ENCODE measurements at places on chromosomes 6 and 20.

GRCh38 chr6:149734915-149735314 is 11.4 kb downstream of the NUP43 start:
- no peak for DNase-seq

DNA sequence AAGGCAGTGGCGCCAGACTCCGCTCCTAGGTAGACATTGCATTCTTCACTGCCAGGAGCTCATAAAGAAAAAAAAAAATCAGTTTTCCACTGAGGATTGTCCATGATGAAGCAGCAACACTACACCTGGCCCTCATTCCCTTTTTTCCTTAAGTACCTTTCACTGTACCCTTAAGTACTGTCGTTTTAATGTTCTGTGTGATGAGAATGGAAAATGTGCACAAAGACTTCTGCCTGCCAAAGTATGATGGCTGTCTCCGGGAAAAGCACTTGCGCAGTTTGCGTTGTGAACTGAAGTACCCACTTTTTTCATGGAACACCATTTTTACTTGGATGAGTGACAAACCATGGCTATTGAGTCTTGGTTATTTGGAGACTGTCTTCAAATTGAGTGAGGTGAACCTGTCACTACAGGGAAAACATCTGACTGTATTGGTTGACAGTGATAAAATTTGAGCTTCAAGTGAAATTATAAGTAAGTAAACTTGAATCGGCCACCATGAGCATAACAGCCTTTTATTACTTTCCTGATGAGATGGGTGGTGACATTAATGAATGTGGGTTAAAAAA is 104.8 kb downstream of the NCOA3 start:
- DNase-seq, result peak; percentile 82

DNA sequence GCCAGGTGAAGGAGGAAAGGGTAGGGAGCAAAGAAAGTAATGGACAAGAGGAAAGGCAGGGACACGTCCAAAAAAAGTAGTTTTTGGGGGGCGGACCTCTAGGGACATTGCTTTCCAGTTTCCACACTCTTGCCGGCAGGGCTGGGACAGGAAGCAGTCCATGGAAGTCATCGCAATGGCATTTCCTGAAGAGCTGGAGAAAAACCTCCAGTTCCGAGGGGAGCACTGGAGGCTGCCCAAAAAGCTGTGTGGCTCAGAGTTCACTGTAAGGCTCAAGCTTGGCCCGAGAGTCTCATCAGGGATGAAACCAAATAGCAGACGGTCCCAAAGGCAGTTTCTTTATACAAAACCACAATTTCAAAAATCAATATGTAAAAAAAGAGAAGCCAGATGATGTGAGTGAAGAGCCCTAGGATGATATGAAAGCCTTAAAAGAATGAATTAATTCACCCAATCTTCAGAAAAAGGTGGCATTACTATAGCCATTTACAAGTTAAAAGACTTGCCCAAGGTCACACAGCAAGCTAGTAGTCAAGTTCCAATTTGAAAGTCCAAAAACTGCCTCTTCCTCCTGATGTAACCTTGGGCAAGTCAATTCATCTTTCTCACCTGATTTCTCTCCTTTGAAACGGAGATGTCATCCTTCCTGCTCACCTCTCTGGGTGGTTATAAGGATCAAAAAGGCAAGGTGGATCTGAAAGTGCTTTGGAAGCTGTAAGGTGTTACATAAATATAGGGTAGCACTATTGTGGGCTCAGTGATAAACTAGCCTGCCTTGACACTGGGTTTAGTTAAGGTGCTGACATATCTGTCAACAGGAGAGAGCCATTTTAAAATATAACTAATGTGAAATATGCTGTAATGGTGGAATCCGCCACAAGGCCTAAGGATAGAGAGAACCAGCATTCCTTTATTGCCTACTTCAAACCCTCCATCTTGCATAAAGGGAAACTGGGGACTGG is 9.1 kb downstream of the BCL2L1 start:
- DNase-seq, result no peak

DNA sequence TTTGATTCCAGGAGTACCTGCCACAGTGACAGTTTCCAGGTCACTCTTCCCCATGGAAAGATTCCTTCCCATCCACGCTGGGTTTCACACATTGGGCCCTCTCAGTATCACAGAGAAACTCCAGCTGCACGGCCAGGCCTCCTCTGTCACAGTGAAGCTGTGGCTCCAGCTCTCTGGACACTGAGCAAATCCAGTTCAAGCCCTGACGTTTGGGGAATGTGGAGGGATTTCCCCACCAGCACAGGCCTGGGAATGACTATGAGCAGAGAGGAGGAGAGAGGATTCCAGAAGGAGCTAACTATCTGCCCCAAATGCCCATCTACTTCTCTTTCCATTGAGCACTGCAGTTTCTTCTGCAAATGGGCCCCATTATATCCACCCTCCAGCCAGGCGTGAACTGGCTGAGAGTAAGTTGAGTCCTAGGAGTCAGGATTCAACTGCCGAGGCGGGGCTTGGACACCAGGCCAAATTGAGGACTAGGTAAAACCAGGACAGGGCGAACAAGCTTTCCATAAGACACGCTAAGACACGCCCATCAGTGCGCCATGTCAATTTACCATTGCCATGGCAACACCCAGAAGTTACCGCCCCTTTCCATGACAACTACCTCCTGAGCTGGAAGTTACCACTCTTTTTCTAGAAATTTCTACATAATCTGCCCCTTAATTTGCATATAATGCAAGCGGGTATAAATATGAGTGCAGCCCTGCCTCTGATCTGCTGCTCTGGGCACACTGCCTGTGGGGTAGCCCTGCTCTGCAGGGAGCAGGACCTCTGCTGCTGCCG is 9.2 kb upstream of the BNIP5 start:
- no peak for DNase-seq

- DNase-seq, result no peak
These were observed 37.0 kb downstream of the SYTL3 start for GRCh38 chr6:158686791-158687381.

DNA sequence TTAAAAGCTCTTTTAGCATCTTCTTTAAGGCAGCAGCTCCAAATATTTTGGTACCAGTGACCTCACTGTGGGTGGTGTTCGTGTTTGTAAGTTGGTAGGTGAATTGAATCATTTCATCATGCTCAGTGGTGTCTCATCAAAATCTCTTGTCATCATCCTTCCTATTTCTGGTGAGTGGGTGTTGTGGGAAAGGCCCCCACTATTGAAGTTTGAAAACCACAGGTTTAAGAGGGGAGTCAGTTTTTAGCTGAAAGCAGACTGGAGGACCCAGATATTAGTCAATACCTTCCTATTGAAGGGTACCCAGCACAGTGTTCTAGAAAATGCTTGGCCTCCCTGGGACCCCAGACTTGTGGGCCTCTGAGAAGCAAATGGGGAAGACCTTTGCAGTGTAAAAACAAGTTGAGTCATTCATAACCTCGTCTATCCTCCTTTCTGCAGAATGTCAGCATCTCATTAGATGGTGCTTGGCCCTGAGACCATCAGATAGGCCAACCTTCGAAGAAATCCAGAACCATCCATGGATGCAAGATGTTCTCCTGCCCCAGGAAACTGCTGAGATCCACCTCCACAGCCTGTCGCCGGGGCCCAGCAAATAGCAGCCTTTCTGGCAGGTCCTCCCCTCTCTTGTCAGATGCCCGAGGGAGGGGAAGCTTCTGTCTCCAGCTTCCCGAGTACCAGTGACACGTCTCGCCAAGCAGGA is 3.7 kb downstream of the PIM1 start:
- no peak for DNase-seq
